ENCODE measurements at places on chromosomes 13 and 19. TPM values are rescaled to one million over a fixed set of nuclear protein-coding genes. Genes with fewer than 3 reads are reported as not detected.
A peak's percentile ranks its signal among the peaks of the same experiment; 100 is the strongest.

- no peak for DNase-seq
These were observed 45.5 kb upstream of the NPAS1 start for GRCh38 chr19:46974181-46974580.

GRCh38 chr13:71590654-71591148, 276.3 kb downstream of the DACH1 start:
- DNase-seq: no peak

DNA sequence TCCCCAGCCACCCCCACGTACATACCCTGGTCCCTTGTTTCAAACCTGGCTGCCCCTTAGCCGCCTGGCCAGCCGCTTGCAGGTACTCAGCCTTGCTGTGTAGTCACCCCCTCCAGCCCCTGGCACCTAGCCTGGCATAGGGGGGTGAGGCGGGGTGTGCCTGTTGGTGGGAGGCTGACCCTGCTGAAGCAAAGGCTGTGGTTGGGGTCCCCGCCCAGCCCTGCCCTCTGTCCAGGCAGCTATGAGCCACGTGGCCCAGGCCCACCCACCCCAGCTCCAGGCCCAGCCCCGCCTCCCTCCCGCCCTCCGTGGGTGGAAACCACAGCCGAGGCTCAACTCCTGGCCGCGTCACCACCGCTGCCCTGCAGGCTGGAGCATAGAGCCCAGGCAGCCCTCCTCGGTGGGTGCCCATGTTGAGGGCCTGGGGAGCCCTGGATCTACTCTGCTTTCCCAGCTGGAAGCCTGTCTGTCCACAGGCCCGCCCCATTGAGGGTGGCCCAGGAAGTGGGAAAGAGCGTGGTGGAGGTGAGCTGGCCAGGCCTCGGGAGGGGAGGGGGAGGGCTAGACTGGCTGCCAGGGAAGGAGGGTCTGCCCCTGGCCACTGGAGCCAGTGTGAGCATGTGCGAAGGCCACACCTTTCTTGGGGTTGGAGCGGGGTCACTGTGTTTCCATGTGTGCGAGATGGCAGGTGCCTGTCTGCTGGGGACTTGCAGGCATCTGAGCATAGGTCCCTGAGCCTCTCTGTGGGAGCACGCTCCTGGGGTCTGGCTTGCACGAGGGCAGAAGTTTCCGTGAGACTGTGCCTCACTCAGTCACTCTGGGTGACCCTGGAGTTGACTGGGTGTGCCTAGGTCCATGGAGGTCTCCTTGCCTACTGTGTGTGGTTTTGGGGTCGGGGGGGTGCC, 31.0 kb downstream of the PAK4 start:
- DNase-seq: peak; percentile 50

DNA sequence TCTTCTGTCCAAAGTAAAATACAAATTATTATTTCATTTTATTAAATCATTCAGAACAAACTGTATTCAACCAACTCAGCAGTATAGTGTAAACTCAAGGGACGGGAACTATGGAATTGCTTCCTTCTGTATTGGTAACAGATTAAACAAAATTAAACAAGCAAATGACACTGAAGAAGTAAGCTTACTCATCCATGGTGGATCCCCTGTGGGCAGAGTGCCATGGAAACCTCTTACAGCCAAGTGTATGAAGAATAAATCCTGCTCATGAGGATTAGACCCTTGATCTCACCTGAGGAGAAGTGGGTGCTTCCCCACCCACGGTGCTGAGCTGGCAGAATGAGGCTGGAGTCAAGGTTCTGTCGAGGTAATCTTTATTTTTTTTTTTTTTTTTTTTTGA, 18.0 kb upstream of the RFXAP start:
- no peak for DNase-seq

DNA sequence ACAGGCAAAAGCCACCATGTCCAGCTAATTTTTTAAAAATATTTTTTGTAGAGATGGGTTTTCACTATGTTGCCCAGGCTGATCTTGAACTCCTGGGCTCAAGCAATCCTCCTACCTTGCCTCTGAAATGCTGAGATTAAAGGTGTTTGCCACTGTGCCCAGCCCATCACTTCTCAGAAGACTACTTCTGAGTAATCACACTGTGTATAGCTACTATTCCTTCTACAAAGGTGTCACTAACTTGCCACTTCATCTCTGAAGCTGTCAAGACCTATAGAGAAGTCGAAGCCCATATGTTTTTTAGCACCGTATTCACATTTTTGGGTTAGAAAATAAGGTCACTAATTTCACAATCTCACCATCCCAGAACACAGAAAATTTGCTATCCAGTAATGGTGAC, 36.0 kb upstream of the FNDC3A start:
- no peak for DNase-seq

DNA sequence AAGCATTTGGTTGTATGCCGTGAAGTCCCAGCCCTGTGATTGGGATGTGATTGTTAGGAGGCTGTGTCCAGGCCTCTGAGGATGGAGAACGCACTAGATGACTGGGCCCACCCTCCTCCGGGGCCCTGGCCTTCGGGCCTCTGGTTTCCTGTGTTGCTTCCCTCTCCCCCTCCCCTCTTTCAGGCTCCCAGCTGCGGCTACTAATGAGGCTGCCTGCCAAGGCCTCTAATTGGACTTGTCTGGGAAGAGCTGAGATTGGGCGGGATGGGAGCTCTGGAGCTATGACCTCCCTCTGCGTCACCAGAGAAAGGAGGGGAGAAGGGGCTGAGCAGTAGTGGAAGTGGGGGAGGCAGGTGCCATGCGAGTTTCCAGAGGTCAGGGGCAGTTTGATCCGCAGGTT, 9.9 kb downstream of the PTH2 start:
- DNase-seq: no peak

- no peak for DNase-seq
These were observed 83.3 kb downstream of the KLF5 start for GRCh38 chr13:73142071-73142470.

DNA sequence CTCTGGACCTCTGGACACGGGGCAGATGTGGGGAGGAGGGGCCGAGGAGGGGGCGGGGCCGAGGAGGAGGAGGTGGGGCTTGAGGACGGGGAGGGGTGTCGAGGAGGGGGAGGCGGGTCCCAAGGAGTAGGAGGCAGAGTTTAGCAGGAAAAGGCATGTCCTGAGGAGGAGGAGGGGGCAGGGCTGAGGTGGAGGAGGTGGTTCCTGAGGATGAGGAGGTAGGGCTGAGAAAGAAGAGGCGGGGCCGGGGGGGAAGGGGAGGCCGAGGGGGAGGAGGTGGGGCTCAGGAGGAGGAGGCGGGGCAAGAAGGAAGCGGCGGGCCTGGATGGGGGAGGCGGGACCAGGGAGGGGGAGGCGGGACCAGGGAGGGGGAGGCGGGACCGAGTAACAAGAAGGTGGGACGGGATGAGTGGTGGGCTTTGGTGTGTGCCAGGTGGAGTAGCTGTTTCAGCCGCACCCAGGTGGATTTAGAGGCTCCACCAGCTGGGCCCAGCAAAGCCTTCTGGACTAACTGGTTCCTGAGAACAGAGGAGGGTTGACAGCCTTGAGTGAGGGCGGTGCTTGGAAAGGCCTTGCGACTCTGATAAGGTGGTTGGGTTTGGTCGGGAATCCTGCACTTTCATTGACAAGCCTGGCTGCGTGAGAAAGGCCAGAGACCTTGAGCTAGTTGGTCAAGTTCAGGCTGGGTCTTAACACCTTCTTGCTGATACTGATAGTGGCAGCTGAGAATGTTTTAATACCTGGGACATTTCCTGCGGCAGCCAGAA, 7.7 kb downstream of the TECR start:
- DNase-seq: peak; percentile 91

GRCh38 chr13:32987462-32987861, 28.8 kb upstream of the KL start:
- DNase-seq: no peak

DNA sequence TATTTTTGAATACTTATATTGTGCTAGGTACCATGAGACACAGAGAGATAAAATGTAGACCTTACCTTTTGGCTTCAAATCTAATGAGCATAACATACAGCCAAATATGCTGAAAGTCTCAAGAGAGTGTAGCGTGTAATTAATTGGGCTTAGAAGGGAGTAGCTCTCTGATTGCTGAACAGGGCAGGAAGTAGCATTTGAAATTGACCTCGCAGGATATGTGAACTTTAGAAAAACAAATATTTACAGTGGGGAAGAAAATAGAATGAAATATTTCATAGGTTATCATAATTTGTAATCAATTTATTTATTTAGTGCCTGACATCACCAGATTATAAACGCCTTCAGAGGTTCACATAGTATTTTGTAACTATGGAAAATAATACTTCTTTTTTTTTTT, 327.1 kb downstream of the RFC3 start:
- DNase-seq: no peak

DNA sequence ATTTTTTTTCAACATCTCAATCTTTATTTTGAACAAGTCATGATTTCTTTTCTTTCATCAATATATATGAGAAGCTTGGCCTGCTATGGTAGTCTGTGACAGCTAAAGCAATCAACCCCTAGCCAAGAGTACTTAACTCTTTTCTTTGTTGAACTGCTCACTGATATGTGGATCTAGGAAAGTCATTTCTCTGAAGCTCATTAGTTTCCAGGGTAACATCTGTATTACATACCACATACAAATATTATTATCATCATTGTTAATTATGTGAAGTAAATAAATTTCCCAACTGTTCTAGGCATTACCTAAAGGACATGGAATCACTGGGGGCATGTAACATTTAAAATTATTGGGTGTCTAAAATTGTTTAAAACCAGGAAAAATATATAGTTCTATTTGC, 267.3 kb downstream of the DCT start:
- no peak for DNase-seq

DNA sequence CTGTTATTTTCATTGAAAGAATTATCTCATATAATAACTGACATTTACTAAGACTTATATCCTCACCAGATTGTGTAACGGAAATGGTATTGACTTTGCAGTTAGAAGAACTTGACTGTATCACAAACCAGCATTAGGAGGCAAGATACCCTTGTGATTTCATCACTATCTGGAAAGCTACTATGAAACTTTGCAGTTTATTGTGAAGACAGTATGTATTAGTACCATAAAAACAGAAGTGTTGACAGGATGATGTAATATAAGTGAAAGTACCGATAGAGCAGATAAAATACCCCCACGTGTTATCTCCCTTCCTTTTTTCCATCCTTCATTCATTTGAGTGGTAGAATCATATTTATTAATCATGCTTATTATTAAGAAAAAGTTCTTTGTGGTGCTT, 365.7 kb upstream of the KLHL1 start:
- no peak for DNase-seq

DNA sequence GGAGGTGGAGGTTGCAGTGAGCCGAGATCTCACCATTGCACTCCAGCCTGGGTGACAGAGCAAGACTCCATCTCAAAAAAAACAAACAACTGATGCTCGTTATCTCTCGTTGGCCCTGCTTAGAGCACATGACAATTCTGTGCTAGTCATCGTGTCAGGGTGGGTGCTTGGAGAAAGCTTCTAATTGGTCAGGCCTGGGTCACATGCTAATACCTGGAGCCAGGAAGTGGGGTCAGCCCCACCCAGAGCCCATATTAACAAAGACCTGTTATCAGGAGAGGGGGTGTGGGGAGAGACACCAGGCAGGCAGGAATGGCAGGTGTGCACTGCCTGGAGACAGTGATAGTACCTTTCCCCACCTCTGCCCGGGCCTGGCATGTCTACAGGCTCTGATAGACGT, 84.9 kb downstream of the DPF1 start:
- DNase-seq: no peak

DNA sequence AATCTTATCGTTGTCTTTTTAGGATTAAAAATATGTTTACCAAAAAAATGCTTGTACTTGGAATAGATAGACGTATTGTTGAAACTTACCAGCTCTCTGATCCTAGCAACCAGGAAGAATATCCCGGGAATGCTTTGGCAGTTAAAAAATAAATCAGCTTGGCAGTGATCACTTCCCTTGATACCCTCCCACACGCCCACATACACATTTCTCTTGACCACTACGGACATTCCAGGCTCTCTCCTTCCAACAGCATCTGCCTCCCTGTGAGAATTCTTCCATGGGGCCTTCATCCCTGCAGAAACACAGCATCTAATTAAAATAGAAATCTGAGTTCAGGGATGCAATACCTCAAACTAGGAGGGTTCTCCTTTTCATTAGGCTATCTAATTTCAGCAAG, 57.9 kb downstream of the THSD1 start:
- DNase-seq: no peak

- DNase-seq: peak; percentile 60
These were observed 39.1 kb downstream of the TRPM4 start for GRCh38 chr19:49196527-49197240.

GRCh38 chr13:96112936-96113335, 23.0 kb downstream of the HS6ST3 start:
- DNase-seq: no peak

- DNase-seq: no peak
These were observed 1.9 kb downstream of the JSRP1 start for GRCh38 chr19:2254064-2254872.

DNA sequence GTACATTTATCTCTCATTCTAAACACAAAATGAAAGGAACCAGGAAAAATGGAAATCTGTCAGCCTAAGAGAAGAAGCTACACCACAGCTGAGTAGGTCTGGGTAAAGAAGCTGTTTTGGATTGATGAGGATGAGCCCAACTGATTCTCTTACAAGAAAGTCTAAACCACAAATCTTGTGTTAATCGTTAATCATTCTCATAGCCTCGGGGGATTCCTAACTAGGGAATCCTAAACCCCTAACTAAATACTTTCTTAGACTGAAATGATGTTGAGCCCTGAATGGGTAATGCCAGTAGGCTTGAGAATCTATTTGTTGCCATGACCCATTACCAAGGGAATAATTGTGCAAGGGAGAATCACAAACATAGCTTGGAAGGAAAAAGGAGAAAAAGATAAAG, 327.5 kb upstream of the SPRY2 start:
- DNase-seq: no peak

DNA sequence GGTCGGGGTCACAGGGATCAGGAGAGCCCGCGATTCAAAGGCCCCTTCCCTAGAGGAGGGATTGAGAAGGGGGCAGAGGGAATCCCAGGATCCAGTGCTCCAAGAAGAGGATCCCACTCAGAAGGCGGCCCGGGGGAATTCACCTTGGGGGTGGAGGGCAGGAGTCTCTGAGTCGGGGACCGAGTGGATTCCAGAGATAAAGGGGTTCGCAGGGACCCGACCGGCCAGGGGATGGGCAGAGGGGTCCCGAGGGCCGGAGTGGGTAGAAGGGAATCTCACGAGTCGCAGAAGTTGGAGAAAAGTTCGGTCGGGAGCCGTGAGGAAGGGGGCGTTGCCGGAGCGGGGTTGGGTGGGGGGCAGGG, 261 bp downstream of the PRKD2 start:
- DNase-seq: no peak

DNA sequence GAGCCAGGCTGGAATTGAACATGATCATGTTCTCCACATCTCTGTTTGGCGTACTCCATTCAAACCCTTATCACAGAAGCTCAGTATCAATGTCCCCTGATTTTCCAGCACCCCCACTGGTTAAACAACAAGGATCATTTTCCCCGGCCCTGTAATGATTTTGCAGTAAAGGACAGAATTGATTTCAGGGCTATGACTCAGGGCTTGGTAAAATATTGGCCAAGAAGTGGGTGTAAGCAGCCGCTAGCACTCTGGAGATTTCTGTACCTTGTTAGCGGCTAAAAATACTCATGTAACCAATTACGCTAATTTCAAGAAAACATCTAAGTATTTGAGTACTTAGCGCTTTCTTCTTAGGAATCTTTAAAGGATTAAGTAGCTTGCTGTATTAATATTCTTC, 69.5 kb upstream of the FNDC3A start:
- no peak for DNase-seq

Gene AKAP8
- total RNA-seq: 55.2 TPM

Gene RDH8
- total RNA-seq: 0.24 TPM

Gene PRRG2
- total RNA-seq: 16.2 TPM

Gene SYNGR4
- total RNA-seq: not detected

Gene KLHL1
- 0.11 TPM for total RNA-seq

Gene SRRM5
- total RNA-seq: 0.42 TPM

Gene HIPK4
- not detected for total RNA-seq

Gene UNC13A
- total RNA-seq: 0.29 TPM

Gene MATK
- 1.2 TPM for total RNA-seq

Gene ABHD8
- total RNA-seq: 4.3 TPM
